ENCODE measurements at places on chromosomes 2 and 18.

DNA sequence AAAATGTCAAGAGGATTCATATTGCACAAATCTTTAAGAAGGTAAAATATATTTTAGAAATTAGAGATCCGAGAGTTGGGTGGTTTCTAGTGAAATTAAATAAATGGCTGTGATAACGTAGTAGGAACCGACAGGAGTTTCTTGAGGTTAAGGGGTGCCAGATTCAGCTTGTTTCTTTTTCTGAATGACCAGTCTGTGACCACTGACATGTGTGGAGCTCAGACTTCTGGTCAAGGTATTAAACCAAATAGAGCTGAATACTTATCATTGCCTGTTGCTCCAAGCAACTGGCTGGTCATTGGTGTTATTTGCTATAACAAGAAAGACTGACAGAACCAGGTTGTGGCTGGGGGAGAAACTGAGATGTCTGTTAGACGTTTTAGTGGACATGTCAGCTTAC, 408.2 kb upstream of the HS6ST1 start:
- DNase-seq = no peak

GRCh38 chr2:204005940-204006721, 69.6 kb downstream of the ICOS start:
- DNase-seq = no peak

- no peak for DNase-seq
Observed at GRCh38 chr2:203580844-203581243, 45.7 kb upstream of the RAPH1 start.

GRCh38 chr2:113158884-113159553, 14.8 kb upstream of the PSD4 start:
- no peak for DNase-seq

- DNase-seq = no peak
Observed at GRCh38 chr2:31475692-31476091, 61.1 kb upstream of the XDH start.

GRCh38 chr2:105403241-105403782, 4.5 kb upstream of the FHL2 start:
- no peak for DNase-seq

DNA sequence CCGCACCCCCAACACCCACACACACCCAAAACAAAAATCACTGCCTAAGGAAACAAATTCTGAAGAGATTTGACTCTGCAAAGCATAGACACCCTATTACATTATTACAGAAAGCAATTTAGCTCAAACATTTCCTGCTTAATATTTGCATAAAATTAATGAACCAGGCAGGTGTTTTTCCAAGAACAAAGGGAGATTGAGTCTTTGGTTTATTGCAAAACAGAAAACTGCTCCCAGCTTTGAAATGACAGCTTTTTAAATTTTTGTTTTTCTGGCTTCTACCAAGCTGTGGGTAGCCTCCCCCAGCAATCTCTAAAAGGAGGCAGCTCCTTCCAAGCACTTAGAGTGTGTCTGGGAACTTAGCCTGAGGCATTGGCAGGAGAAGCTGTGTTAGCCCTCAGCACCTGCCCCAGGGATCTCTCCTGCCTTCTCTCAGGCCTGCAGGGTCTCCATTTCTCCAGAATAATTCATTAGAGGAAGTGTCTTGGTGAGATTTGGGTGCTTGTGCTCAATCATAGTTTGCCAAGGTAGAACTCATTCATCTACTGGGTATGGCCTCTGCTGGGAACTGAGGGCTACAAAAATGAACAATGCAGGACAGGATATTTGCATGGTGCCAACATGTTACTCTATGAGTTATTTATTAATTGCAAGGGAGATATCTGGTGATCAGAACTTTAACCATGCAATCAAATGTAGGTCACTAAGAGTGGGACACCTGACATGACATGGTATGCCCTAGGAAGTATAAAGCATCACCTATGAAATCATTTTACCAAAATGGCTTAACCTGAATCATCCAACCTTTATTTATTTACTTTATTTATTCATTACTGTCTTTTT, 58.7 kb downstream of the B3GNT2 start:
- DNase-seq = no peak

- no peak for DNase-seq
Observed at GRCh38 chr2:215619989-215620388, 184.1 kb upstream of the FN1 start.
